ENCODE measurements at places on chromosomes 6 and 20. TPM values are rescaled to one million over a fixed set of nuclear protein-coding genes. Genes with fewer than 3 reads are reported as not detected.

GRCh38 chr20:19438488-19438887, 226.0 kb downstream of the SLC24A3 start:
- no peaks in the 10 kb centered on the region for H3K36me3 ChIP-seq
- no peak overlapping the region for H3K4me3 ChIP-seq
- DNase-seq, result no peak
- H3K4me1 ChIP-seq, result no peaks in the 10 kb centered on the region
- no peak overlapping the region for H3K27ac ChIP-seq

DNA sequence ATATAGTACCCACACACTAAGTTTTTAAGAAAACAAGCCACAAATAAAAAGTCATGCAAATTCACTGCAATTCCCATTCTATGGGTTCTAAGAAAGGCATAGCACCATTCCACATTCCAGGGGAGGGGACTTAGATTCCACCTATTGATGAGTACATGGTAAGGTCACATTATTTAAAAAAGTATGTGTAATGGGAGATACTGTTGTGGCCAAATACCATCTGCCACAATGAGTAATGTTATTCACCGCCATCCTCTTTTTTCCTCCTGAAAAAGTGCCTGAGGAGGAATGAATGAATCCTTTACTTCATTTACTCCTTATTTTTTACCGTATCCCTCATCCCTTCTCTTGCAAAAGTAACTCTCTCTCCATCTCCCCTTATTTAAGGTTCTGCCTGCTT, 27.0 kb upstream of the ADGRF1 start:
- no peak overlapping the region for H3K27ac ChIP-seq
- no peaks in the 10 kb centered on the region for H3K27me3 ChIP-seq
- DNase-seq, result no peak
- H3K36me3 ChIP-seq, result no peaks in the 10 kb centered on the region
- no peak overlapping the region for H3K4me3 ChIP-seq

DNA sequence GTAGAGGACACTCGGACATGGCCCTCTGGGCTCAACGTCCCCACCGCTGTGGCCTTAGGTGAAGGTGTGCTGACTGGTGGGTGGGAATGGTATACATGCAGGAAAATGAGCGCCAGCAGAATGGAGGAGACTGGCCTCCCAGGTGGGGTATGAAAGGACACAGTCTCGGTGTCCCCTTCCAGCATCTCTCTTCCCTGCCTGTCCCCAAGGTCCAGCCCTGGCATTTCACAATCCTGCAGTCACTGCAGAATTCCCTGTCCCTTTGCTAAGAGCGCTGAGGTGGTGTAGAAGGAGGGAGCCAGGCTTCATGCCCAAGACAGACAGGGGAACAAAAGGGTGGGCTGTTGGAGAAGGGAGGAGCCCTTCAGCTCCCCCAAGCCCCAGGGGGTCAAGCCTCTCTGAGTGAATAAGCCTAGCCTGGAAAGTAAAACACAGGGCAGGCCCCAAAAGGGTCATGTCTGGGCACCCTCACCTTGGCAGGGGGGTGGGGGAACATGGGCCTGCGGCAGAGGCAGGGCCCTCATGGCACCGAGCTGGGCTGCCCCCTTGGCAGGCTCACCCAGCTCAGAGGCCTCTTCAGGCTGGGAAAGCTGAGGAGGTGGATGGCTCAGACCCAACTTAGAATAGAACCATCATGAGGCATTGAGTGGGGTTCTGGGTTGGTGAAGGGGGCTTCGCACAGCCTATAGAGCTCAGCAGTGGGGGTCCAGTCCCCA, 23.9 kb downstream of the TFEB start:
- H3K36me3 ChIP-seq, result no peaks in the 10 kb centered on the region
- no peak overlapping the region for H3K27ac ChIP-seq
- H3K27me3 ChIP-seq, result no peaks in the 10 kb centered on the region
- peaks cover 20% of the 10 kb centered on the region for H3K4me1 ChIP-seq

DNA sequence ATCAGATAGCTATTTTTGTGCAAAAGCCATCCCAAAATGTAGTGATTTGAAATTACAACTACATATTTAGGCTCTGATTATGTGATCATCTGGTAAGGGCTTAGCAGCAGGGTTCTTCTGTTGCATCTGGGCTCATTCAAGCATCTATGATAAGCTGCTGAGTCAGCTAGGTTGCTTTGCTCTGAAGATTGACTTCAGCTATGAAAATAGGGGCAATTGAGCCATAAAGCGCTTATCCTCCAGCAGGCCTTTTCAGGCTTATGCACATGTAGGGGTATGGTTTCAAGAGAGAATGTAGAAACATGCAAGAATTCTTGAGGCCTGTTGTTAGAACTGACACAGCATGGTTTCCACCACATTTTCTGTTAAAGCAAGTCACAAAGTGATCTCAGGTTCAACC, 114.1 kb downstream of the PLCB1 start:
- no peak overlapping the region for H3K4me3 ChIP-seq
- H3K4me1 ChIP-seq, result no peaks in the 10 kb centered on the region
- H3K27ac ChIP-seq, result no peak overlapping the region
- no peak for DNase-seq

- H3K36me3 ChIP-seq, result no peaks in the 10 kb centered on the region
- H3K27ac ChIP-seq, result no peak overlapping the region
- no peaks in the 10 kb centered on the region for H3K27me3 ChIP-seq
- no peak overlapping the region for H3K4me3 ChIP-seq
- no peaks in the 10 kb centered on the region for H3K4me1 ChIP-seq
These were observed 391.6 kb downstream of the PLCB1 start for GRCh38 chr20:8523684-8524083.

Gene HDGFL1
- total RNA-seq, result not detected

Gene CCDC170
- not detected for total RNA-seq

Measured in naive thymus-derived CD4-positive, alpha-beta T cell (primary cell).